Fibroblast of skin of right quadriceps (primary cell): ENCODE measurements at places on chromosomes 12 and 14.

GRCh38 chr14:34817768-34818167 is 57.4 kb downstream of the BAZ1A start:
- no peak for DNase-seq

- DNase-seq = peak; percentile 37
These were observed 49.8 kb downstream of the SMUG1 start for GRCh38 chr12:54139019-54139418.

DNA sequence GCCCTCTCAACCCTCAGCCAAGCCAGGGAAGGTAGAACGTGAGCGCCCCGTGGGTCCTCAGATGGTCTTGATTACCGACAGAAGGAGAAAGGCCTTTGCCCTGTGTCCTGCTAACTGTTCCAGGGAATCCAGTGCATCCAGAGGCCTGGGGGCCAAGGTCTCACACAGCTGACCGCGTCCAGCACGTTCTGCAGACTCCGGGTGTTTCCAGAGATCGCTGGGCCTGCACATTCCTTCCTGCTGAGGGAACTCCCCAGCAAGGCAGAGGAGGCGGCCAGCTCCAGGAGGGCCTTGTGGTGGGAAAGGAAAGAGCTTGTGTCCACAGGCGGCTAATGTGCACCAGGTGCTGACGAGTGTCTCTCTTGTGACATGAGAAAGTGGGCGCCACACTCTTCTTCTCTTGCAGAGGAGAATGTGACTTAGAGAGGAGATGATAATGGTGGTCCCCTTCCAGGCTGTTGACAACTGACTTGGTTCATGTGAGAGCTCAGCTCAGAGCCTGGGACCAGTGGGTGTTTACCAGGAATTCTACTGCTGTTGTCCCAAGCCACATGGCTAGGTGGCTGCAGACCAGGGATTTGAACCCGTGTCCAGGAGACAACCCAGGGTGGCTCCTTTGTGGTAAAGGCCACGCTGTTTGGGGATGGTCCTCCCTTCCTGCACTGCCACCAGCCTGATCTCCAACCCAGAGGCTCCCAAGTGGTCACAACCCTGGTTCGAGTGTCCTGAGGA is 46.8 kb upstream of the DLK1 start:
- DNase-seq = peak; percentile 73

DNA sequence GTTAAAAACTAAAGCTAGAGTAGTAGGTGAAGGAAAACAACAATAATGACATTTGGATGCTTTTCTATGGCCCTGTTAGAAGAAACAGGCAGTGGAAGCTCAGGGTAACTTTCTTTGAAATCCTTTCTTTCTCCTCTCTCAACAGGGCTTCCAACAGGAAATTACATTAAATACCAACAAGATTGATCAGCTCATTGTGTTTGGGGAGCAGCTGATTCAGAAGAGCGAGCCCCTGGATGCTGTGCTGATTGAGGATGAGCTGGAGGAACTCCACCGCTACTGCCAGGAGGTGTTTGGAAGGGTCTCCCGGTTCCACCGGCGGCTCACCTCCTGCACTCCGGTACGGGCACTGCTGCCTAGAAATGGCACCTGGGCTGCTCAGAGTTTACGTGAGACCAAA is 81.5 kb downstream of the ESR2 start:
- DNase-seq = no peak

- DNase-seq = no peak
These were observed 88.2 kb downstream of the CACNA1C start for GRCh38 chr12:2140858-2141519.

- peak; percentile 85 for DNase-seq
These were observed 1.0 kb upstream of the DDX23 start for GRCh38 chr12:48852734-48853688.

GRCh38 chr14:96042248-96042930 is 3.2 kb downstream of the C14orf132 start:
- DNase-seq = peak; percentile 79
